ENCODE measurements at places on chromosomes 1 and 21. TPM values are rescaled to one million over a fixed set of nuclear protein-coding genes. Genes with fewer than 3 reads are reported as not detected.

Gene GBP5
- total RNA-seq, result 0.32 TPM

Gene RBM15
- total RNA-seq, result 54.0 TPM

Gene MFSD2A
- total RNA-seq, result 6.0 TPM

Gene MTARC2
- total RNA-seq, result 4.2 TPM

Gene SPATA45
- 0.43 TPM for total RNA-seq

Gene AIM2
- total RNA-seq, result 0.32 TPM

Gene C1QC
- not detected for total RNA-seq

Gene TACSTD2
- total RNA-seq, result 17.7 TPM

Gene CAP1
- 671 TPM for total RNA-seq

Gene APOBEC4
- total RNA-seq, result not detected

Gene RNF2
- total RNA-seq, result 27.2 TPM

Gene CCDC17
- 1.3 TPM for total RNA-seq

Gene SRM
- total RNA-seq, result 24.6 TPM

Gene NEK2
- 10.0 TPM for total RNA-seq

Gene KCNE2
- total RNA-seq, result not detected

Gene MRPL55
- total RNA-seq, result 39.3 TPM

Gene HES2
- not detected for total RNA-seq

Gene ATP1A4
- not detected for total RNA-seq

Gene LPGAT1
- total RNA-seq, result 73.4 TPM

Gene CD244
- not detected for total RNA-seq

Gene RPTN
- total RNA-seq, result not detected

Gene SYT14
- total RNA-seq, result 3.9 TPM

Gene C1orf52
- total RNA-seq, result 23.7 TPM

Gene LIN9
- total RNA-seq, result 4.2 TPM

Gene GPR37L1
- under 0.01 TPM for total RNA-seq

Gene FABP3
- total RNA-seq, result 54.8 TPM

Gene ADAMTSL4
- total RNA-seq, result 2.9 TPM

Gene CRYBG2
- not detected for total RNA-seq

Gene KRTAP27-1
- not detected for total RNA-seq

Gene KIRREL1
- total RNA-seq, result 120 TPM

Gene SOAT1
- total RNA-seq, result 37.6 TPM

Gene KCNJ15
- total RNA-seq, result under 0.01 TPM

Gene AKR7A3
- 0.43 TPM for total RNA-seq

Gene PAPPA2
- 1.3 TPM for total RNA-seq

Gene GBP6
- total RNA-seq, result not detected

Gene SLC44A3
- total RNA-seq, result 1.9 TPM

Gene SYT11
- total RNA-seq, result 27.4 TPM

Gene TFAP2E
- total RNA-seq, result 0.32 TPM

Gene ZBTB8OS
- total RNA-seq, result 44.5 TPM

Gene B3GALT2
- total RNA-seq, result 12.9 TPM

Gene PRAMEF14
- not detected for total RNA-seq

Gene PRDX1
- total RNA-seq, result 361 TPM

Gene PRDM16
- total RNA-seq, result 1.7 TPM

Gene NR5A2
- total RNA-seq, result not detected

Gene PCP4
- not detected for total RNA-seq

Gene MYCL
- not detected for total RNA-seq

Gene OR2L13
- total RNA-seq, result not detected

Gene SPRR2F
- total RNA-seq, result not detected

Gene DYNLT4
- not detected for total RNA-seq

Gene FCGR1A
- total RNA-seq, result not detected

Gene CACHD1
- 11.9 TPM for total RNA-seq

Gene ZBTB17
- total RNA-seq, result 31.5 TPM

Gene LCE1C
- total RNA-seq, result not detected

Gene CELSR2
- total RNA-seq, result 1.3 TPM
